ENCODE measurements at places on chromosomes 11 and 22.

DNA sequence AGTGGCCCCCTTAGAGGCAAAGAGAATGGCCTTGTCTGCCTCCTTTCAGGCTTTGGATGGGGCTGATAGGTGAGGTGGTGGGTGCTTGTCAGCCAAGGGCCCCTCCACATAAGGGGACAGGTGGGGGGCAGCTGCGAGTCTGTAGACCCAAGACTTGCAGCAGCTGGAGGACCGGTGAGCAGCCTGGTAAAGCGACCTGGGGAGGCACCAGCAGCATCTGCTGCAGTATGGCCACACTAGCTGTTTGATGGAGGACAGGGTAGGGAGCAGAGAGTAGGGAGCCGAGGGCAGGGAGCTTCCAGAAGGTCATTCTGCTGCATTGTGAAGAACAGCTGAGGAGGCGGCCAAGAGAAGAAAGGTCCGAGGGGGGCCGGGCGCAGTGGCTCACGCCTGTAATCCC lies 16.8 kb upstream of the MRTFA start:
- DNase-seq: no peak

GRCh38 chr11:1203505-1204271 lies 19.2 kb upstream of the MUC5B start:
- DNase-seq: no peak

GRCh38 chr11:19659529-19659928 lies 53.1 kb upstream of the NAV2 start:
- DNase-seq: no peak

DNA sequence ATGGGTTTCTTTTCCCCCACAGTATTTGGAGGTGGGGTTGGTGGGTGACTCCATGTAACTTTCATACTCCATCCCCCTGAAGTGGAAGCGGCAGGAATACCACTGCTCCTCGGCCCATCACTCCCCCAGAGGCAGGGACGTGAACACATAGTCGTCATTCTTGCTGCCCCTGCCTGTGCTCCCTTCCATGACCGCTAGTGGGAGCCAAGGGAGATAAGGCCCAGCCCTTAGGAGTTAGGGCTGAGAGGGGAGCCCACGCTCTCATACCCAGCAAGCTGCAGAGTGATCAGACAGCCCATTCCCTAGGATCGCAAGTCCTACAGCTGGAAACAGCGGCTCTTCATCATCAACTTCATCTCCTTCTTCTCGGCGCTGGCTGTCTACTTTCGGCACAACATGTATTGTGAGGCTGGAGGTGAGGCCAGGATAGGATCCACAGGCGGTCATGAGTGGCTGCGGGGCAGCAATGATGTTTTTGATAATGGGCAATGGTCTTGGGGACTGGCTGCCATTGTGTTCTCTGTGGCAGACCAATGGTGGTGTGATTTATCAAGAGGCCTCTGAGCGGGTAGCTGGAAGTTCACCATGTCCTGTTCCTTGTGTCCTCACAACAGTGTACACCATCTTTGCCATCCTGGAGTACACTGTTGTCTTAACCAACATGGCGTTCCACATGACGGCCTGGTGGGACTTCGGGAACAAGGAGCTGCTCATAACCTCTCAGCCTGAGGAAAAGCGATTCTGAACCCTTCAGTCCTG lies 15.9 kb downstream of the RHOG start:
- peak; percentile 4 for DNase-seq

DNA sequence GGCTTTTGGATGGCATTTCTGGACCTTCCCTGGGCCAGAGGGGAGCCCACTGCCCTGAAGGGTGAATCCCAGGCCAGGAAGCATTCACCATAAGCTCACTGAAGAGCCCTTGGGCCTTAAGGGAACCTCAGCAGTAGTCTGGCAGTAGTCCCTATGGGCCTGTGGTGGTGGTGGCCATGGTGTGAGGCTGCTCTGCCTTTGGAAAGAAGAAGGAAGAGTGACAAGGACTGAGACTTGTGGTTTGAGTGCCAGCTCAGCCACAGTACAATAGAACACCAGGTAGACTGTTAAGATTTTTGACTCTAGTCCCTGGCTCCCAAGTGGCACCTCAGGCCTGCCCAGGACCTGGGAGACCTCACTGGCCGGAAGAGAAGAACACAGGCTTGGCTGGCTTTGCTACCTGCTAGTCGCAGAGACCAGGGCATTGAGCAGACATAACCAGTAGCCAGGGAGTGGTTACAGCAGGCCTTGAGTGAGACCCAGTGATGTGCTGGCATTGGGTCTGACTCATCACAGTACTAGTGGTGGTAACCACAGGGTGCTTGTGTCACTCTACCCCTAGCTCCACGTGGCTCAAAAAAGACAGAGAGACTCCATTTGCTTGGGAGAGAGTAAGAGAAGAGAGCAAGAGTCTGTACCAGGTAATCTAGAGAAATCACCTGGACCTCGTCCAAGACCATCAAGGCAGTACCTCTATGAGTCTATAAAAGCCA lies 259.8 kb upstream of the BLID start:
- DNase-seq: no peak

DNA sequence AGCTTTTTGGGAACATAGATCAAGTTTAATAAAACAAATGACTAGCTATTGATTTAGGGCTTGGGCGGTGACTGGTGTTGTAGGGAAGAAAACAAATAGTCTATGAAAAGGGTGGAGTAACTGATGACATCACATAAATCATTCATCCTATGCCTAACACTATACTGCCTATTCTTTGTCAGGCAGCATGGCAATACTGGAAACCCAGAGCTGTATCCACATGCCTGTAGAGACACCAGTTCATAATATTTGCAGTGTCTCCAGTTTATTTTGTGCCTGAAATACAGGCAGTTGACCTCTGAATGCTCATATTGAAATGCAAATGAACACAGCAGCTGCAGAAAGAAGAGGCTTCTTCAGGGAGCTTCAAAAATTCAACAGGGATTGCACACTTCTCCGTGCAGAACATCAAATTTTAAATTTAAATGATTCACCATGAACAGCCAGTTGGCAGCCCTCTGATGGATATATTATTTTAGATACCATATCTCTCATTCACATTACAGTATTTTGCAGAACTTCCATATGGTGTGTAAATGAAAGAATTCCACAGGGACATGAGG lies 283.1 kb upstream of the CTSC start:
- no peak for DNase-seq

- DNase-seq: no peak
Measured at GRCh38 chr22:37241351-37242142, 2.5 kb downstream of the RAC2 start.

DNA sequence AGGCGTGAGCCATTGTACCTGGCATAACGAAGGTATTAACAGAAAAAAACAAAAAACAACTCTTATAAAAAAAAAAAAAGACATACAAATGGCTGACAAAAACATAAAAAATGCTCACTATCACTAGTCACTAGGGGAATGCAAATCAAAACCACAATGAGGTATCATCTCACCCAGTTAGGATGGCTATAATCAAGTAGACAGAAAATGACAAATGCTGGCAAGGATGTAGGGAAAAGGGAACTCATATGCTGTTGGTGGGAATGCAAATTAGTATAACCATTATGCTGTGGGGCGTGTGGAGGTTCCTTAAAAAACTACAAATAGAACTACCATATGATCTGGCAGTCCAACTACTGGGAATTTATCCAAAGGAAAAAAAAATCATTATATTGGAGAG lies 17.0 kb downstream of the THY1 start:
- DNase-seq: no peak

GRCh38 chr11:117604336-117604995 lies 192.6 kb downstream of the DSCAML1 start:
- DNase-seq: no peak

DNA sequence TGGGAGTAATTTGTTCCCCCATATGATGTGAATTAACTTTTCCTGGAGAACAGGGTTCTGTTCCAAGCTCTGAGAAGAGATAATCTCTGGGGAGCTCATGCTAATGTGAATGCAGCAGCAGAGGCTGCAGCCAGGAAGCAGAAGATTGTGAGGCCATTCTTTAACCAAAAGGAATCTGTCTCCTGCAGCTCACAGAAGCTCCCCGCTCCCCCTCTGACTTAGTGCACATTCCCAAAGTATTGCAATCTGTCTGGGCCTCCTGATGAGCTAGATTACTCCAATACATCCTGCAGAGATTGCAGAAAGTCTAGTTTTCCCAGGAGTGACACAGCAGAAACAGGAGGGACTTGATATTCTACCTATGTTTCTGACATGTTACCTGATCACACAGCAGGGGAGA lies 420.6 kb upstream of the FAT3 start:
- no peak for DNase-seq
